NCI-H748 treated with DMSO at 0.1 percent for 48 hours (cell line): ENCODE measurements at places on chromosomes 2 and 18.

DNA sequence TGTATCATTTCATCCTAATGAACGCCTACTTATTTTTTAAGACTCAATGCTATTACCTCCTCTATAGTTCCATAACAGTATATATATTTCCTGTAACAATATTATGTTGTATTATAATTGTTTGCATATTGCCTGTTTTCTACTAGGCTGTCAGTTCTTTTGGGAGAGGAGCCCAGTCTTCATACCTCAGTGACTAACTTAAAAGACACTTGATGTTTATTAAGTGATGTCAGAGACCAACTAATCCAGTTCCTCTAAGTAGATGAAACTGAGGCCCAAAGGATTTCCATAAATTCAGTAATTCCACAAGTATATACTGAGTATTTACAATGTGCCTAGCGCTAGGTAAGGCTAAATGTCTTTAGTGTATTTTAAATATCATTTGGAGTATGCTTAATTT lies 48.9 kb upstream of the AAK1 start:
- no peak for DNase-seq

GRCh38 chr18:63306249-63306648 lies 13.3 kb downstream of the BCL2 start:
- DNase-seq: no peak

- no peak for DNase-seq
Measured at GRCh38 chr2:165369898-165370296, 99.6 kb upstream of the CSRNP3 start.

DNA sequence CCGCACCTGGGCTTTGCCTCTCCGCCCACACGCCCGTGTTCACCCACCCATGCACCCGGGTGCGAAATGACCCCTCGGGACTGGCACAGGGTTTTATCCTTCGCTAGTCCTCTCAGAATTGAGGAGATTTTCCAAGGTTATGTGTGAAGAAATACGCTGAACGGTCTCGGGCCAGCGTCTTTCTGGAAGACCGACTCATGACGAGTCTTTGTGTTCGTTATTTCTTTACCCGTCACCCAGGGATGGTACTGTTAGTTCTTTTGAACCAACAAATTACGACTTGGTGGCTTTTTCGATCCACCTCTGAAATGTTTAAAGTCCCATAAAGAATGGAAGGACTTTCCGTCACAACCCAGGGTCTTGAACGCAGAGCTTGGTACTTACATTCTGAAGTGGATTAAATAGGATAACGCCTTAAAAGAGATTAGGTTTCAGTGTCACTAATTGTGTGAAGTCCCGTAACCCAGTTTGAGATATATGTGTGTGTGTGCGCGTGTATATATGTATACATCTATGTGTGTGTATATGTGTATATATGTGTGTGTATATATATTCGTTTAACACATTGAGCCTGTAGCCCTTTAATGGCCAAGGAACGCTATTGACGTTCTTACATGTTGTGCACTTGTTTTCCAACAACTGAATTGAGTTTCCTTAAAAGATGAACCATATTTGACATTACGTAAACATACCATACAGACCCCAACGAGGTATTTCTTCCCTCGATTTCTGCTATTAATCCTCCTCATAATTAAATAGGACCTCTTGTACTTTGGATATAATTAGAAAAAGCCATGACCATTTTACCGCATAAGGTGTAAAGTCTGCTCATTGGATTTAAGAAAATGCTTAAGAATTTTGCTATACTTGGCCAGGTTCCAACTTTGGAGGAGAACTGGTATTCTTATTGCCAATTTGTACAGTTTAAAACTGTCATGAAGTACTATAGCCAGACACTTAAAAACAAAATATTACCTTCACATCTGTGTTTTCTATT lies 889 bp downstream of the ZC3H15 start:
- peak; percentile 56 for DNase-seq

DNA sequence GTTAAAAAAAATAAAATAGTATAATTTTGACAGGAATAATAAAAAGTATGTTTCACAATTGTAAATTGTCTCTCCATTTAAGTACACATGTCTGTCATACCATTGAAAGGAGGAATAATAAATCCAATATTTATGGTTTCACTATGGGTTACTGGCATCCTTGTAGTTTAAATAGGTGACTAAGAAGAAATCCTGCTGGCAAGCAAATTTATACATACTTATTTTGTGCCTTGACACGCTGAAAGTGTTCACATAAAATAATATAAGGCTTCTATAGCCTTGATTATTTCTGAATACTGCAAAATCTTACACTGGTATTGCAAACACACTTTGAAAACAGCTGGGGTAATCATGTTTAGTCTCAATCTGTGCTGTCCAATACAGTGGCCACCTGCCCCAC lies 138.3 kb upstream of the ETAA1 start:
- DNase-seq: no peak

- no peak for DNase-seq
Measured at GRCh38 chr2:88179228-88179679, 9.1 kb downstream of the THNSL2 start.
